NCI-H774 (cell line): ENCODE measurements at places on chromosomes 4 and X.

- no peak for DNase-seq
Measured at GRCh38 chr4:57053508-57053907, 56.7 kb downstream of the IGFBP7 start.

GRCh38 chrX:40423299-40423698 is 157.5 kb upstream of the ATP6AP2 start:
- no peak for DNase-seq

- no peak for DNase-seq
Measured at GRCh38 chrX:78102091-78102490, 2.0 kb upstream of the PGK1 start.

DNA sequence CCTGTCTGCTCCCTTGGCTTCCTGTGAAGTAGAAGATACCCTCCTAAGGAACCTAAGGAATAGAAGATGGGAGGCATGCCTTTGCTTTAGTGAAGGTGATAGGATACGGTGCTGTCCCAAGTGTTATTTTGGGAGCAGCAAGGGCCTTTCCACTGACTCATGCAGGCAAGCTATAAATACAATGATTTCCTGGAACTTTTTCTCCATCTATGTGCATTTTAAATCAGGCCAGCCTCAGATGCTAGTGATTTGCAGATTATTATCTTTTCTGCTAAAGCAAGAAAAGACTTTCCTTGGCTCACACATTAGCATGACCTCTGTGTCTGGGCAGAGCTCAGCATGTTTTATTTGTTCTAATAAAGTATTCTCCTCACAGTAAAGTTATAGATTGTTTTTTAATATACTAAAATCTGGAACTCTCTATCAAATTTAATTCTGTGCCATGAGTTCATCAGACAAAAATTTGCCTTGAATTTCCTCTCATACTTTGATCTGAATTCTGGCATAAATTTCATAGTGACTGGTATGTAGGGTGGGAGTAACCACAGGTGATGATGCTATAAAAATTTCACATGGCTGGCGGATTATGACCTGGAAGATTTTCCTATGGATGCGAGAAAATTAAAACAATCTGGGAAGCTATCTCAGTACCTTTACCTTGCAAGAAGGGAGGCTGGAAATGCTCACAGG is 131.7 kb downstream of the REPS2 start:
- DNase-seq, result no peak

- no peak for DNase-seq
Measured at GRCh38 chrX:13164611-13165010, 120.2 kb upstream of the FAM9C start.

GRCh38 chrX:128616933-128617332 is 564.7 kb upstream of the ACTRT1 start:
- no peak for DNase-seq

DNA sequence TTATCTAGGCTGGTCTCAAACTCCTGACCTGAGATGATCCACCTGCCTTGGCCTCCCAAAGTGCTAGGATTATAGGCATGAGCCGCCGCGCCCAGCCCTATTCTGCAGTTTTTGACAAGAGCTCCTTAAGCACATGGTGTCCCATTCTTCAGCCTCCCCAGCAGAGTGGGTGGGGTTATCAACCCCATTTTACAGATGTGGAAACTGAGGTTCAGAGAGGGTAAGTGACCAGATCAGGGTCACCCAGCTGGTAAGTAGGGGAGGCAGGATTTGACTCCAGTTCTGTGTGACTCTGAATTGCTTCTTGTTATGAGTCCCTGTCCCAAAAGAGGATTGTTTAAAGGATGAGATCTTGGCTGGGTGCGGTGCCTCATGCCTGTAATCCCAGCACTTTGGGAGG is 14.5 kb downstream of the MAN2B2 start:
- DNase-seq, result no peak

- DNase-seq, result no peak
Measured at GRCh38 chr4:94352163-94352562, 9.5 kb upstream of the HPGDS start.

DNA sequence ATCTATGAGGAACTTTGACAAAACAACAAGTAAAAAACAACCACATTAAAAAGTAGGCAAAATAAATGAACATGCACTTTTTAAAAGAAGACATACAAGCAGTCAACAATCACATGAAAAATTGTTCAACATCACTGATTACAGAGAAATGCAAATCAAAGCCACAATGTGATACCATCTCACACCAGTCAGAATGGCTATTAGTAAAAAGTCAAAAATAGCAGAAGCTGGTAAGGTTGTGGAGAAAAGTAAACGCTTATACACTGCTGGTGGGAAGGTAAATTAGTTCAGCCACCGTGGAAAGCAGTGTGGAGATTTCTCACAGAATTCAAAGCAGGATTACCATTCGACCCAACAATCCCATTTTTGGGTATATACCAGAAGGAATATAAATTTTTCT is 17.0 kb upstream of the LNX1 start:
- no peak for DNase-seq

GRCh38 chr4:104017213-104017612 is 297.4 kb upstream of the TACR3 start:
- no peak for DNase-seq

DNA sequence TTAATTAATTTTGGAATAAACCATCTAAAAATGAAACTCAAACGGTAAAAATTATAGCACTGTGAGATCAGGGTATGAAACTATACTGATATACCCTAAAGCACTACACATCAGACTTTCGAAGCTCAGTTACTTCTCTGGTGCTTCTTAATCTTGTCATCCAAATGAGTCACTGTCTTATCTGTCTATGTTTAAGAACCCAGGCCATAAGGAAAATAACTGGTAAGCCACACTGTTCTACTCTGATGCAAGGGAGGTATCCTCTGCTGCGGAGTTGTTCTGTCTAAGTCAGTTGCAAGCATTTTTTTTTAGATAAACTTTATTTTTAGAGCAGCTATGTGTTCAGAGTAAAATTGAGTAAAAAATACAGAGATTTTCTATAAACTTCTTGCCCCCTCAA is 830.8 kb upstream of the POU3F4 start:
- DNase-seq, result no peak

DNA sequence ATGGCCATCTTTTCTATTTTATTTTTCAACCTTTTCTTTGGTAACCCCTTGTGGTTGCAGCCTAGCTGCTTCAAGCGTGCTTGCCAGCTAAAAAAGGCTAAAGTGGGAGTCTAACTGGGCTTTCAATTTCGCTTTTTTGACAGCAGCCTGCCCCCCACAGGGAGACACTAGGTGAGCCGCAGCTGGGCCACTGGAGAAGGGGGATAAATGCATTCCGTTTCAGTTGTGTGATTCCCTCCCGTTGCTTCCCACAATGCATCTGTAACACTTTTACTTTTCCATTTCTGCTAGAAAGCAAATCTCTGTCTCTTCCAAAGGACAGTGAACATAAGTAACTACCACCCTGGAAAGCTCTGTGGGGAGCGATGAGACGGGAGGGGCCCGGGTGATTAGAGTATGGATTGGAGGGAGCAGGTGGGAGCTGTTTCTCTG is 86.3 kb upstream of the RAPGEF2 start:
- no peak for DNase-seq

GRCh38 chrX:112837531-112837930 is 3.1 kb downstream of the AMOT start:
- no peak for DNase-seq

GRCh38 chr4:54038056-54038455 is 26.3 kb downstream of the CHIC2 start:
- DNase-seq, result no peak

- no peak for DNase-seq
Measured at GRCh38 chrX:53728506-53728905, 42.0 kb upstream of the HUWE1 start.

- peak; percentile 1 for DNase-seq
Measured at GRCh38 chrX:129754056-129755024, 15.6 kb downstream of the XPNPEP2 start.

- DNase-seq, result no peak
Measured at GRCh38 chr4:20313237-20314030, 61.7 kb downstream of the SLIT2 start.

- DNase-seq, result peak; percentile 31
Measured at GRCh38 chrX:31058284-31058683, 13.6 kb downstream of the FTHL17 start.

DNA sequence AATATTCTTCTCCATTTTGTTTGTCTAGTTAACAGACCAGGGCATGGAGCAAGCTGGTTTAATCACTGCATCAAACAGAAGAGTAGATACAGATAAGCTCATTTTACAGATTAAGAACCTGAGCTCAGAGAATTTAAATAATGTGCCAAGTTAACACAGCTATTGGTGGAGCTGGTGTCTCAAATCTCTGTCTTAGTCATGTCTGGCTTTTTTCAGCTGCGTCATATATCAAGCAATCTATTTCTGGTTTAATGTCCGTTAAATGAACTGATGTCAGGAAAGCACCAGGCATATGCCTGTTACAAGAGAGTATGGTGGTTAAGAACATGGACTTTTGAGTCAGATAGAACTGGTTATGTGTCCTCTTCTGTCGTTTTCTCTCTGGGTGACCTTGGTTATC is 79.8 kb upstream of the ADGRA3 start:
- DNase-seq, result no peak

GRCh38 chr4:187478292-187479140 is 517.1 kb upstream of the ZFP42 start:
- DNase-seq, result no peak

DNA sequence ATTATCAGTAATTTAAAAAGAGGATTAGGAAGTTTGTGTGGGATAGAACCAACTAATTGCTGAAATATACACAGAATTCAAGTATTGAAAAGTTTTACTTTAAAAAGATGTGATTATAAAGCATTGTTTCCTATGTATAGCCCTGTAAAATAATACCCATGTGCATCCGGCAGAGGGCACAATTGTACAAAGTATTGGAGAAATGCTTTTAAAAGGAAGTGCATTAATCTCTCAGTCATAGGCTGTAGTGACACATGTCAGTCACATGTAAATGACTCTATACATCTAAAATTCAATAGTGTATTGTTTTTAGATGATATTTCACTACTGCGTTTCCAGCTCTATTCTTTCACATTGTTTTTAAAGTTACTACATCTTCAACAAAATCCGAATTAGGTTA is 9.7 kb upstream of the GEMIN8 start:
- DNase-seq, result no peak

- DNase-seq, result no peak
Measured at GRCh38 chr4:972651-973424, 531 bp downstream of the DGKQ start.

DNA sequence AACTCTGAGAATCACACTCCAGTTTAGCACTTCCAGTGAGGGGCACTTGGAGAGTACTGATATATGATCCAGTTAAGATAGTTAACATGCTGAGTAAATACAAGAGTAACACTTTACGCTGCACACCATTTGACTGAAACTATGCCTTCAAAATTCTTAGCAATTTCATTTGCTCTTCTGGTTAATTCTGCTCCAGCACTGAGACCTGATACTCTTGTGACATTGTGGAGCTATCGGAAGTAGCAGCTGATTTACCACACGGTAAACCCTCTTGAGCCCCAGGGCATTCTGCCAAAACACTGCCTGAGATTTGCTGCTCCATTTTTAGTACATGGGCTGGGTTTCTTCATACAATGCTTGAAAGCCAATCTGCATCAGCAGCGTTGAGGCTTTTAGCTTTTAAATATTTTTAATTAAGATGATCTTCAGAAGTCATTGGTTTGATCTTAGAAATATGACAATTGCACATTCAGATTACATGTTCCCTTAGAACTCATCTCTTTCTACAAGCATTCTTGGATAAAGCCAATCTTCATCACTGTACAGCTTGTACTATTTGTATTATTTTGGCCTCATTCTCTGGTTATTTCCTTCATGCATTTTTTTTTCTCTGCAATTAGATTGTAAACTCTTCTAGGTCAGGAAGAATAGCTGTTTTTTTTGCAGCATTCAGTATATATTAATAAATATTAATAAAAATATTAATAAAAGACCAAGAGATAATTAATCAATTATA is 67.8 kb upstream of the ETNPPL start:
- no peak for DNase-seq

DNA sequence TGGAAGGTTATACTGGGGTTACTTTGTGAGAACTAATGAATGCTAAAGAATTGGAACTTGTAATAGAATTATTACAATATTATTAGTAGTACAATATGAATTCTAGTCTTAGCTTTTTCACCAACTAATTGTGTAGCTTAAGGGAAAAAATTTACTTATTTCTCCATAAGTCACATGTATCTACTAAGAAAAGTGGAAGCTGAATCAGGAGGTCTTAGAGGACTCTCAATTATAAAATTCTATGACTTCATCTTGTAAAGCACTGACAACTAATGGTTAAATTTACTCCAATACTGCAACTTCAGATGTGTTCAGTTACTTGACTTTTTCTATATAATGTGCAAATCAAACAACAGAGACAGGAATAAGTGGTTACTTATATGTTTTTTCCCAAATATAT is 899 bp upstream of the TMPRSS11D start:
- no peak for DNase-seq
